Stimulated activated CD8-positive, alpha-beta memory T cell treated with anti-CD3 and anti-CD28 coated beads, Interleukin-4, amount 100 ng/mL, for 1 hour (primary cell): ENCODE measurements at places on chromosomes 11 and 22.

DNA sequence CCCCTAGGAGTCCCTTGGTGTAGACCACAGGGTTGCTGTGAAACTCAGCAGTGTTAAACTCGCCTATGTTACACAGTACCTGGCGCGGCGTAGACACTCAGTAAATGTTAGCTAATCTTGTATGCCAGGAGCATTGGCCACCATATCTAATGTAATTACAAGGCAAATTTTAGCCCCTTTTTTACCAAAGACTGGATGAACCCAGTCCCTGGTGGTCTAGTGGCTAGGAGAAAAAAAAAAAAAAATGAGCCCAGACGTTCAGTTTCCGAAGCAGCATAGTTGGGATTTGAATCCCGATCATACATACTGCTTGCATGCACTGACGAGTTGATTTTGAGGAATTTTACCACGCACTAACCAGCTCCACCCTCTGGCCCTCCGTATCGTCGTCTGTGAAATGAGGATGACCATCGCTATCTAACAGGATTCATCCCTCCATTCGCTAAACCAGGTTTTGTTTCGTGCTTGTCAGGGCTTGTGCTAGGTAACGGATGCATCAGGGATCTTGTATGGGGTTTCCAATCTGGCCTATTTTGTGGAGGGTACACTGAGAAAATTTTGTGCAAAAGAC lies 688 bp downstream of the PTS start:
- DNase-seq = no peak

- DNase-seq = no peak
These were observed 91.7 kb upstream of the E2F8 start for GRCh38 chr11:19332476-19332875.

- no peak for DNase-seq
These were observed 51.3 kb downstream of the KIRREL3 start for GRCh38 chr11:126949066-126949891.

- DNase-seq = no peak
These were observed 127.8 kb downstream of the MYO18B start for GRCh38 chr22:25869771-25870170.

GRCh38 chr11:102518296-102519094 lies 12.1 kb downstream of the MMP7 start:
- DNase-seq = no peak

GRCh38 chr22:19942157-19943081 lies 801 bp upstream of the TXNRD2 start:
- no peak for DNase-seq

GRCh38 chr22:32660292-32660691 lies 141.2 kb upstream of the TIMP3 start:
- no peak for DNase-seq

- DNase-seq = no peak
These were observed 458 bp downstream of the OSBPL5 start for GRCh38 chr11:3164552-3165151.
